Transverse colon (tissue), 4 donors: ENCODE measurements at places on chromosomes 2 and 18.
A peak's percentile ranks its signal among the peaks of the same experiment; 100 is the strongest.

GRCh38 chr18:29629493-29630036, 1413.0 kb downstream of the DSC3 start:
- no peak for DNase-seq

- DNase-seq: no peak
Observed at GRCh38 chr2:214031566-214031965, 379.3 kb upstream of the VWC2L start.

GRCh38 chr2:223765221-223765785, 72.1 kb downstream of the AP1S3 start:
- no peak for DNase-seq

DNA sequence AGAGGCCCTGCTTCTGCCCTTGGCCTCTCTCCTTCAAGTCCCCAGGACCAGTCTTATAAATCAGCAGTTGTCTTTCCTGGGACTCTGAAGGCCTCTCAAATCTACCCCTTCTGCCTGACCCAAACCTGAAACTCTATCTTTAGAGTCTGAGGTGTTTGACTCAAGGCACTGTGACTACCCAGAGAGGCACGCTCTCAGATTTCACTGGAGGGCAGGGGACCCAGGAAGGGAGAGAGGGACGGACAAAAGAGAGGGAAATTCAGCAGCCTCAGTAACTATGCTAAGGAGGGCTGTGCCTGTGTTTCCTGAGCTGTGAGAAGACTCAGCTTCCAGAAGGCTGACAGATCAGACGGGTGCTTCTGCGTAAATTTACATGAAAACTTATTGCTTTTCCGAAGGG, 217.8 kb downstream of the HAUS1 start:
- no peak for DNase-seq

GRCh38 chr2:132460781-132461180, 44.2 kb downstream of the GPR39 start:
- DNase-seq: no peak

- DNase-seq: no peak
Observed at GRCh38 chr2:189613077-189613636, 32.6 kb upstream of the SLC40A1 start.

DNA sequence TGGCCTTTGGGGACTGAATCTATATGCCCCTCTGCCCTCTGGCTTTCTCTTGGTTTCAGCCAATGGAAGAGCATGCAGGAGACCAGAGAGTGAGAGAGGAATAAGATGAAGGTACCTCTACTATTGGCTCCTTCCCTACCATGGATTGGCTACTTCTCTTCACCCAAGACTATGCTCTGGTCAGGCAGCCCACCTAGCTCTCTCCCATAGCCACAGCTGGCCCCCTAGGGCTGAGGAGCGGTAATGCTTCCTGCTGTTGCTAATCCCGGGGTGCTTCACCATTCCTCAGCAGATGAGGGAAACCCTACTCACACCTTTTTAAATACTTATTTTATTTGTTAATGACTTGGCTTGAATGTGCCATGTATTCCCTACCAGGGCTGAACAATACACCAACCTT, 142.4 kb downstream of the MREG start:
- no peak for DNase-seq

DNA sequence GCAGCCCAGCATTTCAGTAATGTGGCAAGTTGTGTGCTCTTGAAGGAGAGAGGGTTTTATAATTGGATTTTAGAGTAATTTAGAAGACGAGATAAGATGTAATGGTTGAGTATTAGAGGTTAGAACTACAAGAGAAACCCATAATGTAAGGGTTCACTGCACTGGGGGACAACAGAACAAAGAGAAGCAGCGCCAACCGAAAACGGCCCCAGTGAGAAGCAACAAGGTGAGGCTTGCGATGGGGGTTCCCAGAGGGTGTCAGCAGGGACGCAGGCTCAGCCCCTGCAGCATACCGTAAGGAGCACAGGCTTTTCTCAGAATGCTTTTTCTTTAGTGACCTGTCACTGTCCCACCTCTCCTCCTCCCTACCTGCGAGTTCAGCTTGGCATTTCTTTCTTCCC, 183.9 kb upstream of the ETAA1 start:
- DNase-seq: no peak

GRCh38 chr2:130808482-130809268, 28.0 kb upstream of the ARHGEF4 start:
- DNase-seq: no peak

DNA sequence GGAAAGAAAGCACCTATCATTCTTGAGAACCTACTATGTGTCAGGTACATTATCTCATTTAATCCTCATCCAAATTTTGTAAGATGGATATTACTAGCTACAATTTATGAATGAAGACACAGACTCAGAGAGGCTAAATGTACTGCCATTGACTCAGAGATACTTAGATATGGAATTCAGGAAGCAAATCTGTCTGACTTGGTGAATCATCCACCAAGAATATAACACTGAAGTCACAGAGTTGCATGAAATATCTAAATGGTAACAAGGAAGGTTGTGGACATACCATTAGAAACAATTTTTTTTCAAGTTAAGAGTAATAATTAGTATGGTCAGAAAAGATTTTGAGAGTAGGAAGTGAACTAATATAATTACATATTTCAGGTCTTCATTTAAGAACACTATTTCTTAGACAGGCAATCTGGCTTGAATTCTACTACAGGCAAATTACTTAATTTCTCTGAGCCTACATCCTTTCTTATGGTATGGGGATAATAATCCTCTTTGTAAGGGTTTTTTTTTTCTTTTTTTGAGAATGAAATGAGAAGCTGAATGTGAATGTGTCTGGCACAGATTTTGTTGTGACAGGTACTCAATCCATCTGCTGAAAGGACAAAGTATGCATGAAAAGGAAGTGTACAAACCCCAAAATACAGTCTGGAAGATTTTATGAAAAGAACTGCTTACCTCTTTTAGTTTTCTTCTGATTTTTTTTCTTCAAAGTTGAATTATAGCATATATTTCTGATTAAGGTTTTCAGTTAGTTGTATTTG, 14.8 kb upstream of the C2orf66 start:
- DNase-seq: no peak

- no peak for DNase-seq
Observed at GRCh38 chr2:133264989-133265401, 303.3 kb downstream of the NCKAP5 start.

- DNase-seq: no peak
Observed at GRCh38 chr2:233090879-233091278, 30.7 kb downstream of the INPP5D start.

DNA sequence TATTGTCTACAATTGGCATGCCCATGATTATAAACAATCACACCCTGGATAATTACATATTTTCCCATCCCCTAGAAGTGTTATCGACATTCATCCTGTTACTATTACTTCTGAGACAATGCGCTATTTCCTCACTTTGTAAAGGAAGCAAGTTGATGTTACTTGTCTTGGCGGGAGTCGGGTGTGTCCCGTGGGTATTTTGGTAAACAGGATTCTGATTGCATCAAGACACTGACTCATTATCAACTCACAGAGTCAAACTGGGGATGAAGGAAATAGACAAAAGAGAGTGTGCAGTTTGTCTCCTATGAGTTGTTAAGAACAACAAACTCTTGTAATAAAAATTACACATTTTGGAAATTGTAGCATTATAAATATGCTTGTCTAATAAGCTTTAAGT, 142.7 kb downstream of the GALR1 start:
- no peak for DNase-seq

- DNase-seq: peak; percentile 62
Observed at GRCh38 chr2:10900216-10901109, 11.3 kb upstream of the KCNF1 start.

GRCh38 chr2:159160412-159160811, 126.1 kb downstream of the WDSUB1 start:
- no peak for DNase-seq

DNA sequence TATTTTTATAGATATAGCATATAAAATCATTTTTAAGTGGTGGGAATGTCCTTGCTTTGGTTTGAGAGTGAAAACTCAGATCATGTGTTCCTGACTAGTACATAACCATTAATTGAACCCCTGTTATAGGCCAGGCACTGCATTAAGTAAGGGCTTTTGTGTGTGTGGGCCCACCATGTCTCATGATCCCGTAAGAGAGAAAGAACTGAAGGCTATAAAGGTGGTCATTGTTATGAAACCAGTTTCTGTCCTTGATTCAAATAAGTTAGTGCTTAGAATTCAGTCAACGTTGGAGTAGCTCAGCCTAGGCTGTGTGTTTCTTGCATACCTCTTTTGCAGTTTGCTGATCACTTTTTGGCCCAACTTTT, 91.5 kb downstream of the LIMS1 start:
- no peak for DNase-seq

- no peak for DNase-seq
Observed at GRCh38 chr2:10860081-10860813, 47.7 kb upstream of the PDIA6 start.

GRCh38 chr2:25314514-25315315, 27.0 kb downstream of the DNMT3A start:
- DNase-seq: peak; percentile 53

DNA sequence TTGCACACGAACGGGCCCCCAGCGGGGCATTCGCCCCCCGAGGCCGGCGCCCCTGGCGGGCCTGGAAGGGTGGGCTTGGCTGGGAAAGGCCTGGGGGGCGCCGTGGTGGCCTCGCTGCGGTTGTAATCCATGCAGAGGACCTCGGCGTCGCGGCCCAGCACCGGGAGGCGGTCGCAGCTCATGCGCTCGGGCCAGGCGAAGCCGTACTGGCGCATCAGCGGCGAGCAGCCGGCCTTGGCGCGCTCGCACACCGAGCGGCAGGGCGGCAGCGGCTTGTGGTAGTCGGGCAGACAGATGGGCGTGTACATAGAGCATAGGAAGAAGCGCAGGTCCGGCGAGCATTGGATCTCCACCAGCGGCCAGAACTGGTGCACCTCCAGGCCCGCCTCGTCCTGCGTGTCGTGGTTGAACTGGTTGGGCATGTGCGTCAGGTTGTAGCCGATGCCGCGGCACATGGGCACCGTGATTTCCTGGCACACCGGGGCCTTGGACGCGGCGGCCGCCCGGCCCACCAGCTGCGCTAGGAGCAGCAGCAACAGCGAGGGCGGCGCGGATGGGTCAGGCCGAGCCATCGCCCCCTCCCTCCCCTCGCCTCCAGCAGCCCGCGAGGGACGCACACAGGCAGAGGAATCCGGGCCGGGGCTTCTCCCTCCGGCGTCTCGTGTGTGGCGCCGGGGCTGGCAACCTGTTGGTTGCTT, 1.4 kb downstream of the FZD5 start:
- peak; percentile 61 for DNase-seq

- no peak for DNase-seq
Observed at GRCh38 chr18:12741351-12741750, 38.5 kb downstream of the PSMG2 start.

- DNase-seq: no peak
Observed at GRCh38 chr2:74396149-74396548, 16.0 kb upstream of the DCTN1 start.

- peak; percentile 66 for DNase-seq
Observed at GRCh38 chr2:54657664-54658083, 65.8 kb upstream of the EML6 start.

DNA sequence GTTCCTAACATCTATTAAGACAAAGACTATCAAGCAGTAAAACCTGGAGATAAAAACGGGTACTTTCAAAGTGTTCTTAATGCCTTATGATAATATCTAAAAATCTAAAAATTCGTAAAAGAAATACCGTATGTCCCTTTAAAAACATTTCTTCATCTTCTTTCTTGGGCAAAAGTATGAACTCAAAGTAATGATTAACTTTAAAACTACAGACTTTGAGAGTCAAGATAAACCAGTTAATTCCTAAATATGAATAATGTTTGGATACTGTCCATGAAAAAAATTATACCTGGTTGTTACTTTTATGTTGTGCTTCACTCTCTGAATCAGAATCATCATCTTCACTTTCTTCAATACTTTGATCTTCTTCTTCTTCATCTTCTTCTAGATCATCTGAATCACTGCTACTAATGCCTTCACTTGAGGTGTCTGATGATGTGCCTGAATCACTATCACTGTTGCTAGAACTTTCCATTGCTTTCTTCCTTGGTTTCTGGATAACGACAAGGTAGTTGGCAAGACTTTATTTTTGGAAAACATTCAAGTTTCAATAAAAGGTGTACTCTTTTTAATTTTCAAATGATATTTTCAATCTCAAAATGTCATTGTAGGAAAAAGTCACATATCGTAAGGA, 152.3 kb upstream of the WDSUB1 start:
- DNase-seq: no peak

GRCh38 chr18:11522992-11523391, 86.4 kb upstream of the SLC35G4 start:
- DNase-seq: no peak

- DNase-seq: no peak
Observed at GRCh38 chr2:7646661-7647060, 729.4 kb downstream of the RNF144A start.

DNA sequence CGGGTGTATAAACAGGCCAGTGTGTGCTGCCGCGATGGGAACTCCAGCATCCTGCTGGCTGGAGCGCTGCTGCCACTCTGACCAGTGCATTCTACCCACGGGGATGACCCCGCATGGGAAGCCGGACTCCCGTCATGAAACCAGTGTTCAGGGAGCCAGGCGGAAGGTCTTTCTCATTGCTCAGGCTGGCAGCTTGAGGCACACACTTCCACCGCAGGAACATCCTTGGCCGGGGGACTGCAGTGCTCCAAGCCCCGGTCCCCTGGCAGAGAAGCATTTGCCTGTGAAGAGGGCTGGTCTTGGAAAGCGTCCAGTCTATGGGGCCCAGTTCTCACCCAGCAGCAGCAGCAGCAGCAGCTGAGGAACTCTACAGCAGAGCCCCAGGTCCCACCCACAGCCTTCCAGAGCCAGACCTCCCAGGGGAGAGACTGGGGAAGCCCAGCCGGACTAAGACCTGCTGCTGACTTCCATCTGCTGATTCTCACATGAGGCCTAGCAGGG, 235.9 kb downstream of the KLHL29 start:
- DNase-seq: peak; percentile 15

DNA sequence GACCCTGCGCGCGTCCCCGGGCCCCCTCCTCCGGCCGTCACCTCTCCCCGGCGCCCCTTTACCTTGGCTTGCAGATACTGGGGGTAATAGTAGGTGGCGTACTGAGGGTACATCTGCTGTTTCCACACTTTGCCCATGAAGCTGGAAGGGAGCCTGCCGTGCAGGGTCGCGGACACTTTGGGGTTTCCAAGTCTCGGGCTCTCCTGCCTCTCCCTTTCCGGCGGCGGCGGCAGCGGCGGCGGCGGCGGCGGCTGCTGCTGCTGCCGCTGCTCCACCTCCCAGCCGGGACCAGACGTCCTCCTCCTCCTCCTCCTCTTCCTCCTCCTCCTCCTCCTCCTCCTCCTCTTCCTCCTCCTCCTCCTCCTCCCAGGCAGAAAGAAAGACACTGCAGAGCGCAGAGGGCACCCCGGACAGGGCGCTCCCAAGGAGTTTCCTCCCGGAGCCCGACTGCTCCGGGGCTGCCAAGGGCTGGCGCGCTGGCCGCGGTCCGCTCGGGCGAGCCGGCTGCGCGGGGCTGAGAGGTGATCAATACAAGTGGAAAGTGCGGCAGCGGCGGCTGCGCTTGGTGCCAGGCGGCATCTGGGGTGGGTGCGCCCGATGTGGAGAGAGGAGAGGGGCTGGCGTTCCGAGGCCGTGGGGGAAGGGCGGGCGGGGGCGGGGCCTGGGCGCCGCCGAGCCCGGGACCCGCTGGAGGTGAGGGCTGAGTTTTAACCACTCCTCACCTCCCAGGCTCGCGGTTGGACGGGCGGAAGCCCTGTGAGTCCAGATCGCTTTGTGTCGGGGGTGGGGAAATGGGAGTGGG, at the start of gene RBMS1:
RBMS1 (minus strand) TSS at position 581 of the 802 bp plus-strand sequence; CDS start at position 137, 444 bp downstream.
- DNase-seq: peak; percentile 53

GRCh38 chr18:33231474-33232317, 208.8 kb downstream of the CCDC178 start:
- peak; percentile 71 for DNase-seq
